ENCODE measurements at places on chromosomes 4 and X. TPM values are rescaled to one million over a fixed set of nuclear protein-coding genes. Genes with fewer than 3 reads are reported as not detected.

Gene GLRA3
- total RNA-seq, result not detected

Gene AKAP4
- total RNA-seq, result not detected

DNA sequence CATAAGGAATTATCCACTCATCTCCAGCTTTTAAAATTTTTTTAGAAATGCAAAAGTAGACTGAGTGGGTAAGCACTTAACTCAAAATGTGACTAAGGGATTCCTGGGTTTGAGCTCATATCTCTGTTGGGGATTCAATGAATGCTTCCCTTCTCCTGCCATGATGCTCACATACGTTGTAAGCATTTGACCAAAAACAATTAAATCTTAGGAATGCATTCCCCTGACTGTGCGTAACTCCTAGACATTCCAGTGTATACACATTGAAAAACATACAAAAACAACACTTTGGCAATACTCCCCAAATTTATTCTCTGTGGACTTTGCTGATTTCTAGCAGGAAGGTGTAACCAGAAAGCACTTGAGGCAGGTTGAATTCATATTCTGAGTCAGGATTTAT is 29.8 kb downstream of the SPANXA2 start:
- no peak for DNase-seq

DNA sequence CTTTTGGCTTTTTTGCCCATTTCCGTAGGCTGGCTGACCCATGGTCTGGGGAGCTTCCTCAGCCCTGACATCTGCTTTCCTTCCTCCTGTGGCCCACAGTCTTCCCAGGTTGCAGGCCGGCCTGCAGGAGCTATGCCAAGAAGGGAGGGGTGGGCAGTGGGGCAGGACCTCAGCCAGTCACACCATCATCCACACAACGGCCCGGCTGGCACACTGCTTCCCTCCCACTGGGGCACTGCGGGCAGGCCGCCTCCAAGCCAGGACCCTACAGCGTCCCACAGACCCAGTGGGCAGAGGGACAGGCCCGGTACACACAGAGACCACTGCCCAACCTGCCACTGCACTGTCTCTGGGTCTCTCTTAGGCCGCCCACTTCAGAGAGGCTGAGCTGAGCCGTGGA is 38.0 kb downstream of the CTBP1 start:
- no peak for DNase-seq

Measured in CD4-positive, alpha-beta T cell (primary cell).